AG09319 (cell line): ENCODE measurements at places on chromosomes 5 and 9.

DNA sequence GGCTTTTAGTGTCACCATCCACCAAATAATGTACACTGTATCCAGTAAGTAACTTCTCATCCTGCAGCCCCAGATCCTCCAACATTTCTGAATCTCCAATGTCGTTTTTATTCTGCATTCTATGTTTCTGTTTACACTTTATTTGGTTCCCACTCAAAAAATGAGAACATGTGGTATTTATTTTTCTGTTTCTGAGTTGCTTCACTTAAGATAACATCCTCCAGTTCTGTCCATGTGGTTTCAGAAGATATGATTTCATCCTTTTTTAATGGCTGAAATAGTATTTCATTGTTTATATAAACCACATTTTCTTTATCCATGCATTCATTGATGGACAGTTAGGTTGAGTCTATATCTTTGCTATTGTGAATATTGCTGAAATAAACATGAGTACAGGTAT lies 677.3 kb upstream of the FTMT start:
- no peak for DNase-seq

DNA sequence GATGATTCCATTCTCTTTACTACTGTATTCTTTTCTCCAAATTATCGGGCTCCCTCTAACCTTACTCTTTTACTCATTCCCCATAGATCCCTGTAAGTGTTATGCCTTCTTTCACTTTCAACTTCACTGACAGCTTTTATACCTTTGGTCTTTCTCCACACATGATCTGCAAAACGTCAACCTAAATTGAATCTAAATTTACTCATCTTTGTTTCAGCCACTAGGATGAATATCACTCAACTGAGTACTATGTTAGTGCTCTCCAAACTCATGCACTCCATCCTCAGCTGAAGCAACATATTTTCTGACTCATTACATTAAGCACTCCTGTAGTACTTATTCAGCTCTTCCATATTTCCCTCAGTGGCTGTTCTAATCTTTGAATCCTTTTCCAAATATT lies 133.4 kb downstream of the ADAMTS19 start:
- DNase-seq = no peak

GRCh38 chr9:117547904-117548303 lies 133.0 kb upstream of the ASTN2 start:
- DNase-seq = no peak

- no peak for DNase-seq
These were observed 18.8 kb upstream of the RGS3 start for GRCh38 chr9:113444736-113445135.

GRCh38 chr5:135100431-135100830 lies 66.4 kb upstream of the PITX1 start:
- DNase-seq = no peak

DNA sequence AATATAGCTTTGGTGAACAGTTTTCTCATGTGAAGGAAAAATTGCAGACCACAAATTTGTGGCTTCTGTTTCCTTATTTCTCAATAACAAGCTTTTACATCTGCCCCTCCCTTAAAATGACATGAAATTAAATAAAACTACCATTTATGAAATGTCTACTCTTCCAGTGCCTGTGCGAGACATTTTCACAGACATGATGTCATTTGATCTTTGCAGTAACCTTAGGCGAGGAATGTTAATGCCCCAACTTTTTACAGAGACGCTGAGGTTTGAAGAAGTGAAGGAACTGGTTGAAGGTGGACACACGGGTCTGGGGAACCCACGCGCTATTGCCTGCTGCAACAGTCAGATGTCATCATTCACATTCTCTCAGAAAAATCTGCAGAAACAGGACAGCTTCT lies 61.5 kb downstream of the OSTF1 start:
- DNase-seq = no peak

- DNase-seq = no peak
These were observed 177.9 kb upstream of the MAP3K1 start for GRCh38 chr5:56637321-56637920.

- DNase-seq = no peak
These were observed 258.2 kb upstream of the MAP3K1 start for GRCh38 chr5:56557198-56557597.

DNA sequence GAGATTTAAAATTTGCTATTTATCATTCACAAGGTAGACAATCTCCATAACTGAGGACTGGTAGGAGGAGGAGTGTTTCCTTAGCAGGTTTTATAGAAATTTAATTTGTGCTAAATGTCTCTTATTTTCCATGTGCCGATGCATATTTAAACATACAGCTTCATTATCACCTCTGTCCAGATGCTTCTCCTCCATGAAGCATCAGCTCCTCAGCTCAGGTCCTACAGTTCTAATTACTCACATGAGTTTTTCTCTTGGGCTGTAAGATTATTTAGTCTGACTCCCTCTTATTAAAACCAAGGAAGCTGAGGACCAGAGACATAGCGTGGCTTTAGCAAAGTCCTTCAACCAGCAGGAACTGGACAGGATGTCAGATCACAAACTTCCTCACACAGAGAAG lies 300.2 kb upstream of the PANK3 start:
- DNase-seq = no peak

DNA sequence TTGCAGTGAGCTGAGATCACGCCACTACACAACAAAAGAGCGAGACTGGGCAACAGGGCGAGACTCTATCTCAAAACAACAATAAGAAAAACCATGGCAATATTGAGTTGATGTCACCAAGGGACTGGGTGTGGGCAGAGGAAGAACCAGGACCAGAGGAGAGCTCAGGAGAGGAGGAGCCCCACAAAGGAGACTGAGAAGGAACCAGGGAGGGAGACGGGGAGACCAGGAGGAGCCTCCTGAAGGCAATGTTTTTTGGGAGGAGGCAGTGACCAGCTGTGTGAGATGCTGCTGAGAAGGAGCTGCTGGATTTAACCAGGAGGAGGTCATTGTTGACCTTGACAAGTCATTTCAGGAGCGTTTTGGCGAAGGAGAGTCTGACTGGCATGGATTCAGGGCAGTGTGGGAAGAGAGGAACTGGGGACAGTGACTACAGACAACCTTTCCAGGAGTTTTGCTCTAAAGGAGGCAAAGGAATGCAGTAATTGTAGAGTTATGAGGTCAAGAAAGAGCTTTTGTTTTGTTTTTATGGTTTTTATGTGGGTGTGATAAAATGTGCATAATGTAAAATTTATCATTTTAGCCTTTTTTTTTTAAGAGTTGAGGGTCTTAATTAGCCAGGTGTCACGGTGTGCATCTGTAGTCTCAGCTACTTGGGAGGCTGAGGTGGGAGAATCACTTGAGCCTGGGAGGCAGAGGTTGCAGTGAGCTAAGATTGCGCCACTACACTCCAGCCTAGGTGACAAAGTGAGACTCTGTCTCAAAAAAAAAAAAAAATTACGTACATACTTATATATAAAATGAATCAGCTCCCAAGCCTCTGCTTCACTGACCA lies 17.9 kb downstream of the TRUB2 start:
- no peak for DNase-seq

DNA sequence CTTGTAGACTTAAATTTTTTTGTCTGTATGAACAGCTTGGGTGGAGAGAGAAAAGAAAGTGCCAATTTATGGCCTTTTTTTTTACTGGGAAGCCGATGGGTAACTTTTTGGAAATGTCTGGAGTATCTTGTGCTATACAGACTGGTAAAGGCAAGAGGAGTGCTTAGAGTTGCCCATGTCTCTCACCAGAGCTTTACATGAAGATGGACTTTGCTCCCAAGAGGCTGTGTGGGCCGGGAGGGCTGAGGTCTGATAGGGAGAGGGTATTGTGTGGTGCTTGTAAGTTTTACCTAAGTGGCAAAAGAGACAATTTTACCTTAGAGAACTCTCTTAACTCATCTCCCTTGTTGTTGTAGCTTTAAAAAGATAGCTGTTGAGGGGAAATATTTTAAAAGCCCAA lies 203.2 kb downstream of the SEMA6A start:
- DNase-seq = no peak

GRCh38 chr5:73234204-73234555 lies 61.2 kb downstream of the TMEM174 start:
- DNase-seq = no peak

- DNase-seq = peak; percentile 34
These were observed 322.9 kb downstream of the SLIT3 start for GRCh38 chr5:168978015-168978414.

DNA sequence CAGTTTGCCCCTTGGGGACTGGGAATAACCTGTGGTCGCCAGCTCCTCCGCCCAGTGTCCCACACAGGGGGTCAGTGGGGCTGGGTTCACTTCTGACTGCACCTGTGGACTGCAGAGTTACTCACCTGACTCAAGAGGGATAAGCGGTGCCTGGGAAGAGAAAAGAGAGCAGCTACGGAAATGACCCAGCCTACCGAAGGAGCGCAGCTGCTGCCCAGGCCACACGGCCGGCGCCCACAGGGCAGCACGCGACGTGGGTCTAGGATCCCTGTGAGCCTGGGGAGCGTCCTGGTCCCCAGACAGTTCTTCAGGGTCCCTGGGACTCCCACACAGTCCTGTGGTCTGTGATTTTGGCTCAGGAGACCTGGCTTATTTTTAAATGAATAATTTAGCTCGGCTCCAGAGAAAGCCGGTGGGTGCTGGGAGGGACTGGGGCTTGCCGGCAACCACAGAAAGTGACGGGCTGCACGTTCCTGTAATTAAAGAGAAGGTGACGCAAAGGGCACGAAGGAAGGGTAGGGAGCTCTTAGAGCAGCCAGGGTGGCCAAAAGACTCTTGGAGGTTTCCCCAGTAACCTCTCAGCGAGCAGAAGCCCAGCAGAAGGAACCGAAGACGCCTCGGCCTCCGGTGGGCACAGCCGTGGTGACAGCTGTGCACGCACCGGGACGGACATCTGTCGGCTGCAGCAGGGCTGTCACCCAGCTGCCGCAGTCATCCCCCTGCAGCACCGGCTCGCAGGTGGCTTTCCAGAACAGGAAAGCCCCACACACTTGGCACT lies 97.5 kb upstream of the FCN2 start:
- DNase-seq = no peak

DNA sequence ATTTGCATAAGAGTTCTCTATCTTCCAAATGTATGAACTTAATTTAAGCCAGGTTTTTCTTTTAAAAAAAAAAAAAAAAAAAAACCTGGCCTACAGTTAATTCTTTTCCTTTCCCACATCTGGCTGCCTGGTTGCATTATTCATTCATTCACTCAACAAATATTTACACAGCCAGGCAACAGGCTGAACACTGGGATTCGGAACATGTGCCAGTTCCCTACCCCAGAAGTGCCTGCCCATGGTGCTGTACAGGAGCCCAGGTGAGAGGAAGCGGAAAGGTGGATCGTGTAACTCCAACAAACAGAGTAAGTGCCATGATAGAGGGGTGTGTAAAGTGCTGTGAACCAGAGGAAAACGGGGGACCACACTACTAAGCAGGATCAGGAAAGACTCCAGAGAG lies 93.6 kb downstream of the CDK5RAP2 start:
- DNase-seq = peak; percentile 28

- DNase-seq = no peak
These were observed 221.3 kb upstream of the DAPK1 start for GRCh38 chr9:87276327-87276841.

GRCh38 chr5:13566871-13567339 lies 377.6 kb downstream of the DNAH5 start:
- DNase-seq = no peak

GRCh38 chr5:141845371-141845851 lies 32.8 kb downstream of the PCDH1 start:
- no peak for DNase-seq

GRCh38 chr5:180631549-180632383 lies 17.6 kb downstream of the FLT4 start:
- DNase-seq = no peak

- no peak for DNase-seq
These were observed 189.9 kb downstream of the DEPDC1B start for GRCh38 chr5:60510049-60510448.

GRCh38 chr9:121852651-121853616 lies 201.5 kb downstream of the DAB2IP start:
- DNase-seq = no peak

DNA sequence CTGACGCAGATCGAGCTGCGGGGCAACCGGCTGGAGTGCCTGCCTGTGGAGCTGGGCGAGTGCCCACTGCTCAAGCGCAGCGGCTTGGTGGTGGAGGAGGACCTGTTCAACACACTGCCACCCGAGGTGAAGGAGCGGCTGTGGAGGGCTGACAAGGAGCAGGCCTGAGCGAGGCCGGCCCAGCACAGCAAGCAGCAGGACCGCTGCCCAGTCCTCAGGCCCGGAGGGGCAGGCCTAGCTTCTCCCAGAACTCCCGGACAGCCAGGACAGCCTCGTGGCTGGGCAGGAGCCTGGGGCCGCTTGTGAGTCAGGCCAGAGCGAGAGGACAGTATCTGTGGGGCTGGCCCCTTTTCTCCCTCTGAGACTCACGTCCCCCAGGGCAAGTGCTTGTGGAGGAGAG lies 4.6 kb upstream of the PHYHD1 start:
- no peak for DNase-seq

DNA sequence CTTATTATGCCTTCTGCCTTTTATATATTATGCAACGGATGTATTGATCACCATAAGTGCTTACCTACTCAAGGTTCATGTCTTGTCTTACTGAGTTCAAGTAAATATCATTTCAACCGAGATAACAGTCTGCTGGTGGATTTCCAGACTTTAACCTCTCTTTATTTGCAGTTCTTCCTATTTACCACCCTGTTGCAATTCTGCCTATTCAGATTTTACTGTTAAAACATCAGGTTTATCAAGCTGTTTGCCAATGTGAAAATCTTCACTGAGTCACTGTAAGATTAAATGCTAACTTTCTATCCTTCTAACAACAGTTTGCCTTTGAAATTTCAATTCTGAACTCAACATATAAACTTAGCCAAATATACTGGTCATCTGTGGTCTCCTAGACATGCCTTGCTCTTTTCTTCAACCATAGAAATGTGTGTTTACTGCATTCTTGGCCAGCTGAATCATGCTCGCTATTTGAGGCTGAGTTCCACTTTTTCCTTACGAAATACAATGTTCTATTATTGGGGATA lies 471.7 kb upstream of the RORB start:
- DNase-seq = peak; percentile 24

- no peak for DNase-seq
These were observed 118.2 kb downstream of the FRMD3 start for GRCh38 chr9:83419961-83420360.

DNA sequence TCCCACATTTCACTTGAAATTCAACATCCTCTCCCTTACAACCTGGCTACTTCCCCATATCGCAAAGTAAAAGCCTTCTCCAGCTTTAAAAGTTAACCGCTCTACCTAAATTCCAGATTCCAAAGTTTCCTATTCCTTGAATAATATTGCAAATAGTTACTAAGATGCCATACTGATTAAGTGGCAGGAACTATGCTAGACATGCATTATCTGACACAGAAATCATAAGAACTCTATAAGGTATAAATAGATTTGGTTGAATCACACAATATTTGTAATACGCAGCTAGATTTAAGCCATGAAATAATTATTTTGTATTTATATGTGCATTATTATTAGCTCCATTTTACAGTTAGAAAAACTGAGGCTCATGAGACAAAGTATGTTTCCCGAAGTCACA lies 92.8 kb downstream of the NFIB start:
- no peak for DNase-seq

GRCh38 chr9:74407166-74407565 lies 90.0 kb upstream of the RORB start:
- DNase-seq = no peak

GRCh38 chr5:68287976-68288706 lies 72.6 kb downstream of the PIK3R1 start:
- no peak for DNase-seq

GRCh38 chr5:15833365-15833764 lies 333.4 kb downstream of the FBXL7 start:
- no peak for DNase-seq

GRCh38 chr5:178203670-178204181 lies 607 bp upstream of the HNRNPAB start:
- DNase-seq = no peak

GRCh38 chr5:75052192-75053053 lies at the start of gene GCNT4:
Gene GCNT4 (minus strand): TSS chr5:75052558. CDS start chr5:75030037, 22,521 bp downstream.
- no peak for DNase-seq
